ENCODE measurements at places on chromosomes 2 and 18.

DNA sequence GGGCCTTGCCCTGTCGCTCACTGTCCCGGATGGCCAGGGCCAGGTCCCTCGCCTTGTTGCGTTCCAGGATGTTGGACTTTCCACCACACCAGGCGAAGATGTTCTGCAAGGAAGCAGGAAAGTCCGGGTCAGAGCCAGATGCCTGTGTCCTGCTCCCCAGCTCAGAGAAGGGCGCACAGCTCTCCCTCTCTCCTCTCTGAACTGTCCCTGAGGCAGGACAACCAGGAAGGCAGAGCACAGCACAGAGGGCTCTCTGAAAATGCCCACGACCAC is 11.0 kb downstream of the CAPG start:
- H3K4me3 ChIP-seq = no peak overlapping the region
- no peak overlapping the region for H3K27ac ChIP-seq

- H3K4me1 ChIP-seq = no peaks in the 10 kb centered on the region
- no peak for DNase-seq
- H3K27ac ChIP-seq = no peak overlapping the region
- H3K27me3 ChIP-seq = no peaks in the 10 kb centered on the region
- H3K4me3 ChIP-seq = no peak overlapping the region
Measured at GRCh38 chr2:103667335-103667884, 905.6 kb downstream of the TMEM182 start.

- no peak overlapping the region for H3K27ac ChIP-seq
- H3K4me3 ChIP-seq = peak overlapping the region; percentile 74
Measured at GRCh38 chr2:101152272-101153076, 1.3 kb upstream of the TBC1D8 start.

DNA sequence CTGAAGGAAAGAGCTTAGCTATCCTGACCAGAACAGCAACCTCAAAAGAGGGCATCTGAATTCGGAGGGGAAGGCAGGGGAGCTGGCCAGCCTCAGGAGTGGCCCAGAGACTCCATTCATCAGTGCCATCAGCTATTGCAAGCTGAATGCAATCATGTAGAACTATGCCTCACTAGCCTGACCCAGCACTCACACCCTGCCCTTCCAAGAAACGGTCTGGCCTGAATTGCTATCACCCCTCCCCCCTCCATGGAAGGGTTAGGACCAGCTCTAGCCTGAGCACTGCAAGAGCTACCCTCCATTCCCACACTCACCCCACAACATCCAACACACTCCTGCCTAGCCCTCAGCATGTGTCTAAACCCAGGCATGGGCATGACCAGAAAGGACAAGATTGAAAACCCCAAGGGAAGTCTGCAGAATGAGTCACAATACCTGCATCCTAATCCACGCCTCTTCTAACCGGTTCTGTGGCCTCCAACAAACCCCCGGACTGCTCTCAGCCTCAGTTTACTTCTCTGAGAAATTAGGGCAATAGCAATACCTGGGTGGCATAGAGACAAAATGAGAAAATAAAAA is 120.3 kb downstream of the BCL11A start:
- no peak for DNase-seq
- H3K27me3 ChIP-seq = peaks cover 3% of the 10 kb centered on the region
- H3K27ac ChIP-seq = no peak overlapping the region
- H3K4me3 ChIP-seq = no peak overlapping the region

DNA sequence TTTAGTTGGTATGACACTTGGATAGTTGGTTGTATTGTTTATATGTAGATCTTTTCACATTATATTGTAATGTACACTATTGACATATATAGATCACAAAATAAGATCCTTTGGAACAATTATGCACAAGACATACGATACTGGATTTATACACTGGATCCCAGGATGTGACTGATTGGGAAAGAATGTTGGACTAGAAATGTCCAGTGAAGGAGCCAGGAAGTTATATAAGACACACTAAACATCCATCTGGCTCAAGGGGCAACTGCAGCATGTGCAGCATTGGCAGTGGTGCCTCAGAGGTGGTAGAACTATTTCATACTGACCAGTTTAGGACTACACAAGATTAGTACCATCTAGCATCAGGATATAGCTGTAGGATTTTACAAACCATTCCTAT is 104.9 kb downstream of the TRABD2A start:
- no peak overlapping the region for H3K27ac ChIP-seq
- H3K4me3 ChIP-seq = no peak overlapping the region
- no peak for DNase-seq
- peaks cover 26% of the 10 kb centered on the region for H3K4me1 ChIP-seq

DNA sequence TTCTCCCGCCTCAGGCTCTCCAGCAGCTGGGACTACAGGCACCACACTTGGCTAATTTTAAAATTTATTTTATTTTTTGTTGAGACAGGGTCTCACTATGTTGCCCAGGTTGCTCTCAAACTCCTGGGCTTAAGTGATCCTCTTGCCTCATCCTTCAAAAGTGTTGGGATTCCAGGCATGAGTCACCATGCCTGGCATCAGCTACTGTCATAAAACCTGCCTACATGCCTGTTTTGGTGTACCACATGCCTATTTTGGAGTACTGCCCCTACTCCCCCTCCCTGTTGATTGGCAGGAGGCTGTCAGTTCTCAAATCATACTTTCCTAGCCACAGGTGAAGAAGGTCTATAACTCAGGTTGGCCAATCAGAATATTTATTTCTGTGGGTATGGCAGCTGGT is 64.0 kb downstream of the CHST9 start:
- H3K27me3 ChIP-seq = no peaks in the 10 kb centered on the region
- H3K4me3 ChIP-seq = no peak overlapping the region
- H3K27ac ChIP-seq = no peak overlapping the region
- no peaks in the 10 kb centered on the region for H3K4me1 ChIP-seq
- no peak for DNase-seq
- no peaks in the 10 kb centered on the region for H3K36me3 ChIP-seq

- H3K4me1 ChIP-seq = peaks cover 12% of the 10 kb centered on the region
- no peak for DNase-seq
- no peaks in the 10 kb centered on the region for H3K27me3 ChIP-seq
- no peak overlapping the region for H3K27ac ChIP-seq
- no peak overlapping the region for H3K4me3 ChIP-seq
Measured at GRCh38 chr2:156445296-156446220, 9.4 kb downstream of the GPD2 start.
